Left forelimb (tissue), 1 donor: ENCODE measurements at places on chromosomes 7 and 10.

DNA sequence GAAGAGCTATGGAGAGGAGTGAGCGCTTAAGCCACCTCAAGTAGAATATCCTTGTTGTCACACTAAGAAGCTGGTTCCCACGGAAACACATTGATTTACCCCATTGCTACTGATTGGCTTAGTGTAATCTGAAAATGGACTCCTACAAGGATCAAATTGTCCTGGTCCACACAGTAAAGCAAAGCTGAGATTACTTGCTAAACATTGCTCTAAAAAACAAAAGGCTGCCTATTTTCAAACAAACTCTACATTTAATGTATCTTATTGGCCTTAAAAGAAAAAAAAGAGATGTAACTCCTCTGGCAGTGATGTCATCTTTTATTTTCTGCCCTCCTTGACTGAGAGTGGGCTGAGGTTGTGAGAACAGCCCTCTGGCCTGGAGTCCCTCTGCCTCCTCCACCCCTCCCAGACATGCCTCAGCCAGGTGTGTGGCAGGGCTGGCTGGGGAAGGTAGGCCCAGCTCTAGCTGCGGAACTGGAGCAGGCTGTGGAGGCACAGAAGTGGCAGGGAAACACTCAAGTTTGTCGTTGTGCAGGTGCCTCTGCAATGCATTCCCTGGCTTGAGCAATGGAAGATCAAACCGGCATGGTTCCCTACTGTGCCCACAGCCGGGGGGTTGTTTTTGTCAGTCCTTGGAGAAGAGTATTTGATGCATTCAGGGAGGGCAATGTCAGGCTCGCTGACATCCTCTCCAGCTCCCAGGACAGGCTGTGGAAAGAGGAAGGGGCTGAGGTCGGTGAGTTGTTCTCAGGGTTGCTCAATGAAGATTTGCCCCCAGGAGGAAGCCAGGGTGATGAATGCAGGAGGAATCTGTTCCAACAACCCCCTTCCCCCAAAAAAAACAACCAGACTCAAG lies 9.1 kb downstream of the KLF6 start:
- DNase-seq, result peak; percentile 64

- peak; percentile 65 for DNase-seq
Observed at GRCh38 chr10:45444976-45445898, 71.2 kb downstream of the ALOX5 start.

- no peak for DNase-seq
Observed at GRCh38 chr10:80166581-80167470, 34.3 kb downstream of the PLAC9 start.

DNA sequence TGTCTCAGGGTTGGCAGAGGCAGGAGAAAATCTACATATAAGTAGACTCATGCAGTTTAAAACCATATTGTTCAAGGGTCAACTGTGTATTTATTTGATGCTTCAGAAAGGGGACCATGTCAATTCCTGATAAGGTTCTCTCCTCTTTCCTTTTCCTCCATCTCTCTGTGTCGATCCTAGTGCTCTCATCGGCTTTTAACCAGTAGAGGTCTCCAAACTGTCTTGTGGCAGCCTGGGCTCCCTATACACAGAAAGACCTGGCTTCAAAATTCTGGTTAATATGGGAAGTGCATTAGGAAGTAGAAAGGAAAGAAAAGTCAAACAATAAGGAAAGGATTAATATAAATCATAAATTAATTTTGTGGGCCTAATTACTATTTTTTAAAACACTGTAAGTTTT lies 304.4 kb upstream of the C7orf33 start:
- no peak for DNase-seq

- DNase-seq, result no peak
Observed at GRCh38 chr10:99984211-99985034, 25.3 kb downstream of the DNMBP start.

DNA sequence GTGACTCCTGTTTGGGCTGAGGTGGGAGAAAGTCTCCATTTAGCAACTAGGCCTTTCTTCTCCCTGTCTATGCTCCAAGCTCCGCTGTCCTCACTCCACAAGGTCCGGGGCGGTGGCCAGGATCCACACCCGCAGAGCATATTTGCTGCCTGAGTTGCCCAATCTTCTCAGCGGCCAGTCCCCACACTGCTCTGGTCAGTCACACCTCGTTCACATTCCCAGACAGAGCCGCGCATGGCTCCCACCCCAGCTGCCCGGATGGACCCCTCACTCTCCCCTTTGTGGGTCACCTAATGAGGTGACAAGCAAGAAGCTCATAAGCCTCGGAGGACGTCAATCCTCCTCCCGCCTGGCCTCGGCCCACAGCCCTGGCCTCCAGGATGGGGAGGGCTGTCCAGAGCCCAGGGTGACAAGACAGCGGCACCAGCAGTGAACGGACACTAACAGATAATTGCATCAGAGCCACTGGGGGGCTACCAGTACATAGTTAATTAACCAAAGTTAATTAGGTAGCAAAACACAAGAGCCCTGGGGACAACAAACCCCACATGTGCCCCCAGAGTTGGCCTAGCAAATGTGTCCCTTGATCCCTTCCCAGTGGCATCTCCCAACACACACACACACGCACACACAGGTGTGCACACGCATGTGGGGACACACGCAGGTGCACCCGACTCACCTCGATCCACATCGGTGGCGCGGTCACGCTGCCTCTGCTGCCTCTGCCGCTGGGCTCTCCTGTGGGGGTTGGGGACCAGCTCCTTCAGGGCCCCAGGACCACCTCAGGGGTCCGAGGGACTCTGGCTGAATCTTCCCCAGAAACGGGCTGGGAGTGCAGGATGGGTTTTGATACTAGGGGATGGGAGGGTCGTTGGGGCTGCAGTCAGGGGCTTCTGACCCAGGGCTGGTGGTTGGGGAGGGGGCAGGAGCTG lies 11.8 kb downstream of the EPHA1 start:
- no peak for DNase-seq

DNA sequence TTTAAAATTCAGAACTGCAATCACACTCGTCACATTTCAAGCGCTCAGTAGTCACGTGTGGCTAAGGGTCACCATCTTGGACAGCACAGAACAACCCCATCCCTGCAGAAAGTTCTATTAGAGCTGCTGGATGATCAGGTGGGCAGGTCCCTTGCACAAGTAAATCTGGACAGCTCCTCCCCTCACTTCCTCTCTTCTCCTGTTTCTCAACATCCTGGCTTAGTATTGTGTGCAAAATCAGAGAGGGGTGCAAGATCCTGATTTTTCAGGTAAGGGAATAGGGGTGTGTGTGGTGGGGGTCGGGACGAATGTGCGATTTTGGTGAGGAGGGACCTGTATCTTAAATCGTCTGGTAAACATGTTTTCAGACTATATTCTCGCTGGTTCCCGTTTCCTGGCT lies at the start of gene GIMAP4:
Gene GIMAP4 (plus strand): TSS at position 222 of the 400 bp plus-strand sequence. CDS start 2,512 bp downstream, outside the sequence.
- no peak for DNase-seq
